Breast epithelium (tissue), 4 donors: ENCODE measurements at places on chromosomes 2 and 18. TPM values are rescaled to one million over a fixed set of nuclear protein-coding genes. Genes with fewer than 3 reads are reported as not detected.
A peak's percentile ranks its signal among the peaks of the same experiment; 100 is the strongest.

The CAB39 gene
- total RNA-seq: 83.4 TPM

The ATP6V1B1 gene
- total RNA-seq: 38.2 TPM

The IRS1 gene
- total RNA-seq: 22.3 TPM

The DUSP2 gene
- total RNA-seq: 12.8 TPM

The EML6 gene
- total RNA-seq: 1.9 TPM

GRCh38 chr2:107259408-107260195 lies 373.6 kb upstream of the ST6GAL2 start:
- DNase-seq: no peak

GRCh38 chr2:212146416-212146815 lies 392.2 kb downstream of the ERBB4 start:
- no peak for DNase-seq

DNA sequence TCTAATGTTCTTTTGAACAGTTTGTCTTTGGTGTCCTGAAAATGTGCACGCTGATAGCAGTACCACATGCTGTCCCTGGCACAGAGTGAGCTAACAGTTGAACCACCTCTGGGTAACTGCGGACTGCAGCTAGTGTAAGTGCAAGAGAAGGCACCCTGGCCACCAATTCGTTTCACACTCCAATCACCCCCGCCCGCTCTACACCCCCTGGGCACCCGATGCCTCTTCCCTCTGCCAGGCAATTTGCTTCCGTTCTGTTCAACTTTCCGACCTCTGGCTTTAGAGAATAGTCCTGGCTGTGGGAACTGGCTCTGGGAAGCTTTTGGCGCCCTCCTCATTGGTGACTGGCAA lies 1.4 kb downstream of the DOCK10 start:
- no peak for DNase-seq

DNA sequence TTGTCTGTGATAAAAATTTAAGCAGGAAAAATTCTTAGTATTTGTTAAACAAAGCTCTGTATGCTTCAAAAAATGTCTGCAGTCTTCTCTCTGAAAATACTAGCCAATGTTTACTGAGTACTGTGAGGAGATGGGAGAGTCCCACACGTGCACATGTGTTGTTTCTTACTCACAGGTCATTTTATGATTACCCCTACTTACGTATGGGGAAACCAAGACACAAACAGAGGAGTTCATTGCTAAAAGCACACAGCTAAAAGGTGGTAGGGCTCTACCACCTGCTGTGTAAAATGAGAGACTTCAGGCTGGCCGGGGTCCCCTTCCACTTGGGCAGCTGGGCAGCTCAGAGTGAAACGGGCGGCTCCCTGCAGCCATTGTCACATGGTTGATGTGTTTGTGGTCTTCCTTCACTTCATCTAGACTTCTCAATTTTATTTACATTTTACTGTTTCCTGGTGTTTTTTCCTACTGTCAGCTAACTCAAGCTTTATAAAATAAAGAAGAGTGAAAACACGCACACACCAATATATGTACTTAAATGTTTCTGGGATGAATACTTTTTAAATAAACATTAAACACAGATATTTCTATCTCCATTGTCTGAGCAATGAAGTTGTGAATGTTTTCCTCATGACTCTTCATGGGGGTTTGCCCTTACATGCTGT lies 71.2 kb downstream of the MBP start:
- no peak for DNase-seq

GRCh38 chr2:86809481-86810121 lies 18.9 kb upstream of the CD8A start:
- DNase-seq: no peak

DNA sequence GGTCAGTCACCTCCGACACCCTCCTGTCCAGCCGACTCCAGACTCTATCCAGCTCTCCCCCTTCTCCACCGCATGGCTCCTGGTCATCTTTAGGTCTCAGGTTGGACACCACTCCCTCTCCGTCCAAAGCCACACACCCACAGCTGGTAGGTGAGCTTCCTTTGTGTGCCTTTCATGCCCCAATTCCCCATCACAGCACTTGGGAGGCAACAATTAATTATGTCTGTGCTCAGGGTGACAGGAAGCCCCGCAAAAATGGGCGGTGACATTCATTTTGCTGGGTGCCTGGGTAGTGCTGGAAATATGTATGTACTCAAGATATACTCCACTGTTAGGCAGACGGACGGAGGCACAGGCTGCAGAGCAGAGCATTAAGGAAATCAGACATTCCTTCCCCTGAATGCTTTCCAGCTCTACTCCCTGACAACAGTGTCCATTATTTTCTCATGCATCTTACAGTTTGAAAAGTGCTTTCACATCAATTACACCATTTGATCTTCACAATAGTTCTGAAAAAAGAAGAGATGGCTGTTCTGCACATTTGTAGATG lies 13.1 kb downstream of the EPB41L3 start:
- no peak for DNase-seq

DNA sequence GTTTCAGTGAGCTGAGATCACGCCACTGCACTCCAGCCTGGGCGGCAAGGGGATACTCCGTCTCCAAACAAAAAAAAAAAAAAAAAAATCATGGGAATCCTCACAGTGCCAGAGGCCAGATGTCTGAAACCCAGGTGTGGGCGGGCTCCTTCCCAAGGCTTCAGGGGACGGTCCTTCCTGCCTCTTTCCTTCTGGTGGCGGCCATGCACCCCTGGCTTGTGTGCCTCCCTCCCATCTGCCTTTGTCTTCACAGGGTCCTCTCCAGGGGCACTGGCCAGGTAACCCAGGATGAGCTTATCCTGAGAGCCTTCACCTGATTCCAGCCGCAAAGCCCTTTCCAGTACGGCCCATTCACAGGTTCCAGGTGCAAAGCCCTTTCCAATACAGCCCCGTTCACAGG lies 40.9 kb upstream of the GPC1 start:
- DNase-seq: peak; percentile 30

- DNase-seq: no peak
Measured at GRCh38 chr2:115199966-115200365, 757.5 kb downstream of the DPP10 start.
